ENCODE measurements at places on chromosomes 3 and 15.

DNA sequence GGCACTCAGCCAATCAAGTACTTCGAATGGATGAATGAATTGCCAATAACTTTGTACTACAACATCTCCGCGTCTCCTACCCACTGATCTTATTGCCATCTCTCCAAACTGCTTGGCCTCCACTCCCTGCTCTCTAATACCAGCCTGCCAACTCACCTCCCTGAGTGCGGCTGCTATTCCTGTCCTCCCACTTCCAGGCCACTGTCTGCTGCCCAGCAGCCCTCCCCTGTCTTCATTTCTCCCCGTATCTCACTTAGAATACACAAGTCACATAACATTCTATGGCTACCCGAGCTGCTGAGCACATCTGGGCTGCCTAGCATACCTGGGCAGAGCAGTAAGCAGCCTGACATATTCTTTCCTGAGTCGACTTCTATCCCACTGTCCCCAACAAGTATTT is 149.9 kb upstream of the LRTM1 start:
- no peak for DNase-seq

GRCh38 chr3:100740207-100740606 is 30.9 kb downstream of the TFG start:
- no peak for DNase-seq

GRCh38 chr15:66224946-66225345 is 28.6 kb downstream of the MEGF11 start:
- DNase-seq, result no peak

- no peak for DNase-seq
Observed at GRCh38 chr3:158842976-158843375, 41.1 kb downstream of the MFSD1 start.

- DNase-seq, result no peak
Observed at GRCh38 chr3:66839508-66839907, 158.6 kb upstream of the KBTBD8 start.

- DNase-seq, result no peak
Observed at GRCh38 chr3:81173514-81173913, 587.9 kb downstream of the GBE1 start.

- DNase-seq, result no peak
Observed at GRCh38 chr3:126152458-126152857, 27.9 kb downstream of the ALDH1L1 start.

DNA sequence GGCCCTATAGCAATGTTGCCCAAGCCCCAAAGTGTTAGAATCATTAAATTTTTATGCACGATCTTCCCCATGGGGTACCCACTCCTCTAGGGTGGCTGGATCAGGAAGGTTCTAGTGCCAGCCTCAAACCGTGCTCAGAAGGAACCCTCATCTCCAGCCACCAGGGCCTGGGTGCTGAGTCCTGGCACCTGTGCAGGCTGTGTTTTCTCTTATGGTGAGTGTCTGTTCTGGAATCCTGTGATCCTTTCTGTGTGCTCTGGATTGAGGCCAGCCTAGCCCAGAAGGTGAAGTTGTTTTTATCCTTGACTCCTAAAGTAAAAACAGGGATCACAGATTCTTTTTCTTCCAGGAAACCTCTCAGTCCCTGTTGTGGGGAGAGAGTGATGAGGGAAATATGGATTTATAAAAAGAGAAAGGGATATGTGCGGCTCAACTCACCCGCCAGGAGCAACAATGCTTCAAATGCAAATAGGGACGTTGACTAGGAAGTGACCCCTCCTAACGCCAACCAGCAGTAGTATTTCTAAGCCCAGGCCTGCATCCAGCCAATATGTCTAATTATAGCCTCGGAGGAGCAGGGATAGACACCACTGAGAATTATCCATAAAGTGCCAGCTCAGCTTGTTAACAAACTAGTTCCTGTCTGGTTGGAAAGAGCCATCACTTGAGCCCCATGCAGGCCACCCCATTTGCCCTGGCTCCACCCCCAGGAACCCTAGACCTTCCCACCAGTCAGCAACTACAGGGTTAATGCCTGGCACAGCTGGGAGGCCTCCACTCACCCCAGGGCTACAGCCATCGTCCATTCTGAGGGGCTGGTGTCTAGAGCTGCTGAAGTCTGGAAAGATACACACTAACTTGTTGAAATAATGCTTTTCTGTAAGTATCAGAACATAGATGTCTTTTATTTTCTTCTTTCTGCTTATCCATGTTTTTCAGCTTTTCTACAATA is 513.5 kb upstream of the PROK2 start:
- DNase-seq, result no peak

- DNase-seq, result no peak
Observed at GRCh38 chr15:98842192-98842972, 165.2 kb downstream of the PGPEP1L start.

- DNase-seq, result no peak
Observed at GRCh38 chr3:171781711-171782127, 28.6 kb downstream of the PLD1 start.

DNA sequence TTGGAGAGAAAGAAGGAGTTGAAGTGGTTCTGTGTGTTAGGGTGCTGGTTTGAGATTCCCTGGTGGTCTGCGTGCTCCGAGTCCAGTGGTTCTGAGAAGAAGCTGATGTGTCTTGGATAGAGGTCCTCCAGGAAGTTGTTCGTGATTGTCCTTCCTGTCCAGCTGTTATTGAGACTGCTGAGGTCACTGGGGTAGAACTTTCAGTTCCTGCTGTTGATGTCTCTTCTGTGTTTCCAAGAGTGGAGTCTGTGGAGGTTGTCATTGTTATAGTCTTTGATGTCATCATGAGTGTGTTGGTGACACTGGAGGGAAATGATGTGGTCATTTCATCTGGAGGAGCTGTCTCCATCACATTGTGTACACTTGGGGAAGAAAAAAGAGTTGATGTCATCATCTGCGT is 20.8 kb downstream of the MUC4 start:
- no peak for DNase-seq

GRCh38 chr3:71389191-71389590 is 194.3 kb downstream of the FOXP1 start:
- no peak for DNase-seq

DNA sequence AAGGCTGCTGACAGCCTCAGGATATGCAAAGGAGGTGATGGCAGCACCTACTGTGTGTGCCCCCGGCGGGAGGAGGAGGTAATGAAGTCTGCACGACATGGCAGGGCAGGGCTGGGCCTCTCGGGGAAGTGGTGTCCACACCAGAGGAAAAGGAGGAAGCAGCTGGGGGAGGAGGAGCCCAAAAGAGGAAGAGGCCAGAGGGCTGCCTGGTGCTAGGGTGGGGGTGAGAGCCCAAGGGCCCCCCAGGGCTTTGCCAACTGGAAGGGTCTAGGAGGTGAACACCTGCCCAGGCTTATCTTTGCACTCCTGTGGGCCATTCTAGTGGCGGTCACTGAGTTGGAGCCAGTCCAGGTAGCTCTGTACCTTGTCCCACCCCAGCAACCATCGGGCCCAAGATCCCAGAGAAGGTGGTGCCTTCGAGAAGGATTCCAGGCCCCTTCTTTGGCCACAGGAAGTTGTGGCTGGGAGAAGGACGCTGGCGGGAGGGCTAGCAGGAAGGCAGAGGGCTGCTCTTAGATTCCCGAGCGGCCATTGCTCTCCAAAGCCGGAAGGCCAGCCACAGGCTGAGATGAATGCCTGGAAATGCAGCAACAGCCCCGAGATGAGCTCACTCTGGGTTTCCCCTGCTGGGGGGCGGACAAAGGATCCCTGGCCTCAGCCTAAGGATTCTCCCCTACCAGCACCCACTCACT is 7.0 kb downstream of the GNAI2 start:
- DNase-seq, result peak; percentile 4

DNA sequence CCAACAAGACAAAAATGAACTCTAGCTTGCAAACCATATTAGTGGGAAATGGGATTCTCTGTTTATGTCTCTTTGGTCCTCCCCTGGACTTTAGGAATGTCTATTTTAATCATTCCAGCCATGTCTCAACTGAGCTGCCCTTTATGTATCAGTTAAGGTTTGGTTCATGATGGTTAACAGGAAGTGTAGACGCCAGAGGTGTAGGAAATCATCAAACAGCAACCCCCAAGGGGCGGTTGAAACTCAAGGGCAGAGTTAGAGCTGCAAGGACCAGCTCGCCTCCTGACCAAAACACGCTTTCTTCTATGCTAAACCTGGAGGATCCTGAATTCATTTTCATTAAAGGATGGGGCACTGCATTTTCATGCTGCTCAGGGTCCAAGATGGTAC is 53.7 kb upstream of the HEG1 start:
- no peak for DNase-seq

DNA sequence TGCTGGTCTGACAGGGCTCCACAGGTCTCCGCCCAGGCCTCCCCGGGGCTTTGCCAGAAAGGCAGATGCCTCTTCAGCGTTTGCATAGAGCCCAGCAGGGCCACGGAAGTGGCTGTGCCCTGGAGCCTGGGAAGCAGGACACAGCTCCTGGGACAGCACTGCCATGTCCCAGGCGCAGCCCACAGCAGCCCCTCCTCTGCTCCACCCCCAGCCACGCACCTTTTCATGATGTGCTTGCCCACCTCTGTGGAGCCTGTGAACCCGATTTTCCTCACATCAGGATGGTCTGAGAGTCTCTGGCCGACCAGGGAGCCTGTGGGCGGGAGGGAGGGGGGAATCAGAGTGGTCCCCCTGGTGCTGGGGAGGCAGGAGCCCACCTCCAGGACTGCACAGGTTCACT is 33.9 kb upstream of the SLC41A3 start:
- no peak for DNase-seq

GRCh38 chr3:196624907-196625306 is 14.6 kb upstream of the NRROS start:
- no peak for DNase-seq

DNA sequence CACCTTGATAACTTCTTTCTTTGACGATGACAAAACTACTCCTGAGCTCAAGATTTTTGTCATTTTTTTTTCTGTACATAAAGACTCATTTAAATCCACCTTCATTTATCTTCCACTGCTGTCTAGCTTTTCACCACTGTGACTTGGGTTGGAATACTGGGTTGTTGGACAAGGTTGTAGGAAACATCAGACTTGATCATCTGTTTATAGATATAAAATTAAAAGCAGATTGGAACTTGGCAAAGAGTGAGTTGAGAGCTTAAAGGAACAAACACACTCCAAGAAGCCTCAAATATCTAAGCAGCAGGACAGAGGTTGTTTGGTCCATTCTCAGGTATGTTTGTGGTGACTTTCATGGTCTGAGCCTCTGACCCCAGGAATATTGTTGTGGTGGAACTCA is 141.7 kb upstream of the NDN start:
- no peak for DNase-seq

DNA sequence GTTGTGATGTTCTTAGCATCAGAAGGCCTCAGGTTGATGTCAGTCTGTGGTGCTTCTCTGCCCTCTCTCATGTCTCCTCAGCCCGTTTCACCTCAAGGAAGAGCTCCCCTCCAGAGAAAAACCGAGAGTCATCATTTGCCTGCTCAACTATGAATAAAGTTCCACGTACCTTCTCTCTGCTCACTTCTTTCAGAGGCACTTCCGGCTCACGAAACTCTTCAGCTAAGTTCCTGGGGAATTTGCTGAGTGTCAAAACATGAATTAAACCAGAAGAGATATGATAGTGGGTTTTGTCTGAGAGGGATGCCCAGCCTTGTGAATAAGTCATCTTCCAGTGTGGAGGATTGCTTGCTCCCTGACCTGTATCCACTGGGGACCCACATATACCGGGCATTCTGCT is 37.7 kb downstream of the CCR4 start:
- no peak for DNase-seq

GRCh38 chr3:150069154-150069527 is 98.4 kb upstream of the PFN2 start:
- no peak for DNase-seq

DNA sequence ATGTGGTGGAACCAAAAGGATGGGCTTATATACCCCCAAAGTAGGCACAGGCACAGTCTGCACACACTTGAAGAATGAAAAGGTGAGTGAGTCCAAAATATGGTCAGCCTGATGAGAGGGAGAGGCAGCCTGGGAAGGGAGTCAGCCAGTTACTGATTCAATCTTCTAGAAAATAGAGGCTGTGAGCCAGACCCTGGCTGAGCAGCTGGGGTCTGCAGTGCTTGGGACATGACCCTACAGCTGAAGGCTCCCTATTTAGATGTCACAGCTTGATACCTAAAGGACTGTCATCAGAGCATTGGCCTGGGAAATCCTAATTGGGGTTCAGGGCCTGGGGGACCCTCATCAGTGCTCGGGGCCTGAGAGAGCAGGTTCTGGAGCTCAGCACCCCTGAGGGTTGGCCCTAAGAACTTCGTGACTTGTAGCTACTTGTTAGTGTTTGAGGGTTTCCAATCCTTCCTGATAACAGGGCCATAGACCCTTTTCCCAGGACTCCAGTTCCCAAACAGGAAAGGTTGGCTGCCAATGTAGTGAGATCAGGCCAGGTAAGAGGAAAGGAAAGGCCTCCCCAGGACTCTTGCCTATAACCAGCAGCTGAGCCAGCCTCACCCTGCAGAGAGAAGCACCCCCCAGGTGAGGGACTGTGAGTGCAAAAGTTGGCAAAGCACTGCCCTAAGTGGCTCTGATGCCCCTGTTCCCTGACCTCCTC is 54.7 kb upstream of the SLCO2A1 start:
- no peak for DNase-seq

DNA sequence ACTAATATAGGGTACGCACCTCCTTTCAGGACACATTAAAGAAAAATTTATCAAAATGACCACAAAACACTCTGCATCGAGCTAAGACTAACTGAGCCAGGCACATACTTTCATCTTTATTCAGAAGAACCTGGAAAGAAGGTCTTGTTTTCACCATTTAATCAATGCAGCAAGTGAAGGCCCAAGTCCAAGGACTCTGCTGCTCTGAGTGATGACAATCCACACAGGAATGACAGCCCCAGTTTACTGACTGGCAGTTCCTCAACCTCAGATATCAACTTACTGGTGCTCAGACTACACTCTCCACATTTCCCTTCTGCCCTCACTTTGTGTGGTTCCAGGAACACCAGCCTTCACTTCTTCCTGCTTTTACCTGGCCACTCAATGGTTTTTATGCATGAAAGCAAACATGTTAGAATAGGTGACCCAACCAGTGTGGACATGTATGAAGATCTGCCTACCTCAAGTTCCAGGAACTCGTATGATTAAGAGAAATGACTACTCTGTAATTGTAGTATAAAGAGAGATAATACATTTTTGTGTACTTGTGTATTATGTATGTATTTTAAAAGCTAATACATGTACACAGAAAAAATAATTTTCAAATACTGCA is 29.1 kb upstream of the RASA2 start:
- DNase-seq, result no peak

DNA sequence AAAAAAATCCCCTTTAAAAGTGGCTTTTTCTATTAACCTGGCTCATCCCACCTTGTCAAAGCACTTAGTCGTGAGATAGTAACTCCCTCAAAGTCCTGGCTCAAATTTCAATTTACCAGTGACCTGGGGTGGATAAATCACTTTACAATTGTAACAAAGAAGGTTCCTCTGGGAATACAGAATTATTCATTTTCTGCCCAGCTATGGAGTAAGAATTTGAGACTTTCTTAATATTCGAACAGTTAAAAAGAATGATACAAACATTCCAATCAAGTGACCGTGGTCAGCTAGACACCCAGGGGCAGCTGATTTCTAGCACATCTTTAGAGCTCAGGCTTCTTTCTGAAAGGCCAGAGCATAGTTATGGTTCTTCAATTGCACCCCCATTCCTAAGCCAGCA is 291.0 kb upstream of the TGFBR2 start:
- DNase-seq, result no peak
